SJCRH30 (cell line): ENCODE measurements at places on chromosomes 12 and 14. TPM values are rescaled to one million over a fixed set of nuclear protein-coding genes. Genes with fewer than 3 reads are reported as not detected.

TRIM9 gene
- 0.91 and 1.6 TPM in 2 replicates for total RNA-seq

SALL2 gene
- 16.4 and 19.7 TPM in 2 replicates for total RNA-seq

DHRS2 gene
- 0.84 and 0.99 TPM in 2 replicates for total RNA-seq

WNT1 gene
- total RNA-seq, result not detected in 2 replicates

LTBP2 gene
- 0.61 and 0.84 TPM in 2 replicates for total RNA-seq

KRT75 gene
- total RNA-seq, result not detected in 2 replicates

- no peak for DNase-seq
- H3K36me3 ChIP-seq, result peaks cover 34% of the 10 kb centered on the region
- no peaks in the 10 kb centered on the region for H3K27me3 ChIP-seq
- no peak overlapping the region for H3K4me3 ChIP-seq
- no peaks in the 10 kb centered on the region; the same call in 1 of the 2 replicates for H3K4me1 ChIP-seq
Observed at GRCh38 chr14:104238424-104239184, 100.2 kb downstream of the KIF26A start.

DNA sequence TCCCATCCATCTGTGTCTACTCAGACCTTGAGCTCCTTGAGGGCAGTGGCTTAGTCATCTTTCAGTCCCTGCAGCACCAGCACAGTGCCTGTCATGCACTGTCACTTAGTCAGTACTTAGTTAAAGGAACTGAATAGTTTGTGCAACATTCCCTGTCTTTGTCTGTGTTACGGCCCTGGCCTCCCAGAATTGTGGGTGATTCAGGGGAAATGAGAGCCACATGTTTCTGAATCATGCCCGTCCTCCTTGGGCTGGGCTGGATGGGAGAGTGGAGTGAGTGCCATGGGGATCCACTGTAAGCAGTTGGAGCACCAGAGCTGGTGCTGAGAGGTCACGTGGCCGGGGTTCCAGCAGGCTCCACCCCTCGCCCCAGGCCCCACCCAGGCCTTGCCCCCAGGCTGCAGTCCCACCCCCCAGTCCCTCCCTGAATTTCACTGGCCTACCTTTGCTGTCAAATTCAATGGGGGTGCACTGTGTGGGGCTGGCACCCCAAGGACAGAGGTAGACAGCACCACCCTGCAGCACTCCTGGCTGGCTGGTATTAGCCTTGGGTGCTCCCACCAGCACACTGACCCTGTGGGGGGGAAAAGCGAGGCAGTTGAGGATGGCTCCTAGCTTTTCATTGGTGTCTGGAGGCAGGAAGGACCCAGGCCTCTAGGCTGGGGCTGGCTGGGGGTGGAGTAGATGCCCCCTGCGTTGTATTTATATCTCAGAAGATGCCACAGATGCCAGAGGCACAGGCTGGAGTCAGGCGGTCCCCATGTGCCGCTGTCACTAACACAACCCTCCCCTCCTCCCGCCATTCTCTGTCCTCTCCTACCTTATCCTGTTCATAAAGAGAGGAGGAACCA is 7.5 kb downstream of the ITGA5 start:
- H3K4me3 ChIP-seq, result no peak overlapping the region
- H3K27me3 ChIP-seq, result no peaks in the 10 kb centered on the region
- DNase-seq, result no peak
- peaks cover 4% of the 10 kb centered on the region; the same call in 1 of the 2 replicates for H3K4me1 ChIP-seq

GRCh38 chr12:29082522-29082921 is 66.6 kb upstream of the FAR2 start:
- no peak overlapping the region for H3K4me3 ChIP-seq
- no peak overlapping the region for H3K27ac ChIP-seq
- no peak for DNase-seq
- no peaks in the 10 kb centered on the region for H3K27me3 ChIP-seq

GRCh38 chr14:103221781-103222358 is 98.6 kb downstream of the TNFAIP2 start:
- H3K36me3 ChIP-seq, result no peaks in the 10 kb centered on the region
- H3K27me3 ChIP-seq, result 0 out of 2 replicates have a peak, but pooled peaks cover 9% of the 10 kb centered on the region
- H3K4me1 ChIP-seq, result no peaks in the 10 kb centered on the region
- no peak for DNase-seq
- H3K4me3 ChIP-seq, result no peak overlapping the region

- no peak overlapping the region for H3K4me3 ChIP-seq
- H3K36me3 ChIP-seq, result peaks cover 39% of the 10 kb centered on the region
- H3K27me3 ChIP-seq, result no peaks in the 10 kb centered on the region
- no peaks in the 10 kb centered on the region for H3K4me1 ChIP-seq
- no peak for DNase-seq
Observed at GRCh38 chr14:94244182-94244581, 48.9 kb downstream of the SERPINA10 start.

DNA sequence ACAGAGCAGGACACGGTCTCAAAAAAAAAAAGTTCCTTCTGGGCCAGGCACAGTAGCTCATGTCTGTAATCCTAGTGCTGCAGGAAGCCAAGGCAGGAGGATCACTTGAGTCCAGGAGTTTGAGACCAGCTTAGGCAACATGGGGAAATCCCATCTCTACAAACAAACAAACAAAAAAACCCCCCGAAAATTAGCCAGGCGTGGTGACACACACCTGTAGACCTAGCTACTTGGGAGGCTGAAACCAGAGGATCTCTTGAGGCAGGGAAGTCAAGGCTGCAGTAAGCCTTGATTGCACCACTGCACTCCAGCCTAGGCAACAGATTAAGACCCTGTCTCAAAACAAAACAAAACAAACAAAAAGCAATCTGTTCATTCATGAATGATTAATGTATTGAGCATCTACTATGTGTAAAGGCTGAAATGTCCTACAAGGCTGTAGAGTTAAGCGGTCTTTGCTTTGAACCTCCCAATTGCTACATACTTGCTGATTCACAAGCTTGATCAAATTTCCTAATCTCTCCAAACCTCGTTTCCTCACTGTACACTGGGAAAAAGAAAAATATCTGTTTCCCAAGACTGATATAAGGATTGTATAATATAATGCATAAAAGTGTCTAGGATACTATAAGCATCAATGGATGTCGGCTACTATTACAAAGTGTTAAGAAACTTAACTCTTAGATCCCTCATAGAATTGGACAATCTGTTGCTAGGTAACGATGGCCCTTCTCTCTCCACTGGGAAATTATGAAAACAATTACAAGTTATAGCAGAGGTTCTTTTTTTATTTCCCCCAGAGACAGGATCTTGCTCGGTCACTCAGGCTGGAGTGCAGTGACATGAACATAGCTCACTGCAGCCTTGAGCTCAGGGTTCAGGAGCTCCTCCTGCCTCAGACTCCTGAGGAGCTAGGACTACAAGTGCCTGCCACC is 7.9 kb upstream of the RILPL2 start:
- no peaks in the 10 kb centered on the region for H3K27me3 ChIP-seq
- no peak overlapping the region for H3K27ac ChIP-seq
- no peak overlapping the region for H3K4me3 ChIP-seq
- DNase-seq, result no peak
- no peaks in the 10 kb centered on the region for H3K4me1 ChIP-seq
- no peaks in the 10 kb centered on the region for H3K36me3 ChIP-seq

GRCh38 chr14:53180272-53181221 is 27.4 kb upstream of the DDHD1 start:
- no peak overlapping the region for H3K4me3 ChIP-seq
- H3K4me1 ChIP-seq, result no peaks in the 10 kb centered on the region
- DNase-seq, result no peak
- no peaks in the 10 kb centered on the region for H3K27me3 ChIP-seq
- H3K27ac ChIP-seq, result no peak overlapping the region
- no peaks in the 10 kb centered on the region for H3K36me3 ChIP-seq

GRCh38 chr14:23078692-23079116 is 16.2 kb downstream of the ACIN1 start:
- DNase-seq, result no peak
- H3K4me3 ChIP-seq, result no peak overlapping the region
- H3K27me3 ChIP-seq, result no peaks in the 10 kb centered on the region
- H3K27ac ChIP-seq, result no peak overlapping the region
- no peaks in the 10 kb centered on the region for H3K4me1 ChIP-seq
